ENCODE measurements at places on chromosomes 6 and 20.

DNA sequence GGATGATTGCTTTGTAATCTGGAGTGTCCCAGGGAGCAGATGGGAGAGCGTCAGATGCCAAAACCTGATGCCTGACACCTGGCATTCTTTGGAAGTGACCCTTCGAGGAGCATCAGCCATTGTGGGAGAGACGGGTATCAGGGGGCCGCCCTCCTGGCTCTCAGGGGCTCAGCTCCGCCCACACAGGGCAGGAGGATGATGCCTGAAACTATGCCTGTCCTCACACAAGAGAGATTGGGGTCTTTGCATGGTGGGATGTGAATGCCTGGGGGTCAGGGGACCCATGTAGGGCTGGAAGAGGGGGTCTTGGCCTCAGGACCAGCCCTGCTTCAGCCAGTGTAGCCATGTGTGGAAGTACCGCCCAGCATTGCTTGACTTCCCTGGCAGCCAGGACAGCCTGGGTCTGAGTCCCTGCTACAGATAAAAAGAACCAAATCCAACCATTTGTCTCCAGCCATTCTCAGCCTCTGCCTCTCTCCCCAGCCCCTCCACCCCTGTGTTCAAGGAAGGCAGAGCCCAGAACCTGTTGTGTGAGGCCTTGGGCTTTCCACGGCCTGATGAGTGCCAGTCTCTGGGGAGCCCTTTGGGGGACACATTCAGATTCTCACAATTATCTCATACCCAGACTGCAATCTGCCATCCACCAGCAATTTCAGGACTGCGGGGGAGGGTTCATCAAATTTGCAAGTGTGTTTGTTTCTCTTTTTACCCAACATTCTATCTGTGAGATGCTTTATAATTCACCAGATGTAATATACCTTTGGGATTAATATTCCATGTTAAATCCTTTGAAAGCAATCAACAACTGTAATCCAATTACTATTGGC is 371.2 kb downstream of the PREX1 start:
- no peak for DNase-seq

DNA sequence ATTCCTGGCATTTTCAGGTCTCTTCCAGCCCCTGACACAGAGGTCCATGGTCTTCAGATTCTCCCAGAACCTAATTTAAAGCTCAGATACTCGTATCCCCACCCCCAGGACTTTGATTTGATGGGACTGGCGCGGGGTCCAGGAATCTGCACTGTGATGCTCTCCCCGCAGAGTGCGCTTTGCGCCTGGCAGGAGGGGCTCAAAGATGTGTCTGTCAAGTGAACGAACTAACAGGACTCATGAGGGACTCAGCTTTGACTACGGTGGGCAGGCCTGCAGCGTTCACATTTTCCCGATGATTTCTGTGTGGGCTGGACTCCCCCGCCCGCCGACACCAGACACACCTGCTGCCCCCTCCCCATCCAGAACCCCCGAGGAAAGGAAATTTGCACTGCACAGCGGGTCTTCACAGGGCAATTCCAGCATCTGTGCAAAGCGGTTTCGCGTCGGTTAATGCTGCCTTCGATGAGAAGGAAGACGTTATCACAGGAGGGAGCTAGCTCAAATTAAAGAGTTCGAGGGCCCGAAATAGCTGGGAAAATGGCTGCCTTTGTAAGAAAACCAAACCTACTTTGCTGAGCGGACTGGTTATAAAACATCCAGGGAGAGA is 90.2 kb downstream of the ZDHHC14 start:
- DNase-seq: no peak

DNA sequence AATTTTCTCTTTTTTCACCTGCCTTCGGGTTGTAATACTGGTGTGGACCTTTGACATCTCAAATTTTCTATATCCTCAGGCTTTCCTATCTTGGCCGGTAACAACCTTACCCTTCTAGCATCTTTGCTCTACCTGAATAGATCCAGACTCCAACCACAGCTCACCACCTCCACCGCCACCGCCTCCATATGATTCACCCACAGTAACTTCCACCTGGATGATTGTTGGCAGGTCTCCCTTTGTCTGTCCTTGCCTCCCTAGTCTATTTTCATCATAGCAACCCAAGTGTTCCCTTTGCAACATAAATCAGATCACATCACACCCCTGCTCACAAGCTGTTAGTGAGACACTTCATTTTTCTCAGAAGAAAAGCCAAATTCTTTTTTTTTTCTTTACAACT is 525.8 kb upstream of the POU3F2 start:
- DNase-seq: no peak

DNA sequence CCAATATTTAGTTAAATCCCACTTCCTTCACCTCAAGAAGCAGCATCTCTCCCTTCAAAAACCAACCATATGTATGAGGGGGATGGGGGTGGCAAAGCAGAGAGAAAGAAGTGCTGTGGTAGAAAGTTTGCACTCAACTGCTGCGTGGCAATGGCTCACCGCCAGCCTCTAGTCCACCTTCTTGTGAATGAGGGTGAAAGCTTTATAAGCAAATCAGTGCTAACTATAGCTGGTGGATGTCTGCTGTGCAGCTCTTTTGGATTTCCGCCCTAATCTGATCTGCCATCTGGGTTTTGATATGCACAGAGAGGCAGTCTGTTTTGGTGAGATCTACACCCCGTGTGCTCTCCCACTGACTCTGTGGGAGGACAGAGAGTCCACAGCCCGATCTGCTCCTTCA is 281.2 kb upstream of the SUPT3H start:
- no peak for DNase-seq

- no peak for DNase-seq
These were observed 14.5 kb downstream of the BTBD9 start for GRCh38 chr6:38625217-38625616.

GRCh38 chr6:154471609-154472362 is 38.7 kb downstream of the CNKSR3 start:
- DNase-seq: no peak

DNA sequence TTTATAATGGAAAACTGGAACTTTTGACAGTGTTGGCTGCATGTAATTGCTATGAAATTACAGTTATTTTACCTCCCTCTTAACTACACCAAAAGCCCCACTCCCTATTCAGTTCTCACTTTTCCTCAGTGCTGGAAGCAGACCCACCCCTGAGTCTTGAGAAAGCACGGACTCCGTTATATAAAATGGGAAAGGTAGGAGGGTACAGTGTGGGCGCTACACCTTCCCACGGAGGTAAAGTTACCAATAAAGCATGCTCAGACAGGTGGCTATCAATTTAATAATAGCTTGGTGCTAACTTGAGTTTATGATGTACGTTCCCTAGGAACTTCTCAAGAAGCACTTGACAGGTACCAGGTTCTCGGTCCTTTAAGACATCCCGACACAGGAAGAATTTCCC is 59.0 kb downstream of the CLIC5 start:
- no peak for DNase-seq

GRCh38 chr6:1164600-1164999 is 147.3 kb upstream of the FOXQ1 start:
- no peak for DNase-seq

GRCh38 chr6:74671558-74672025 is 534.3 kb downstream of the COL12A1 start:
- no peak for DNase-seq

DNA sequence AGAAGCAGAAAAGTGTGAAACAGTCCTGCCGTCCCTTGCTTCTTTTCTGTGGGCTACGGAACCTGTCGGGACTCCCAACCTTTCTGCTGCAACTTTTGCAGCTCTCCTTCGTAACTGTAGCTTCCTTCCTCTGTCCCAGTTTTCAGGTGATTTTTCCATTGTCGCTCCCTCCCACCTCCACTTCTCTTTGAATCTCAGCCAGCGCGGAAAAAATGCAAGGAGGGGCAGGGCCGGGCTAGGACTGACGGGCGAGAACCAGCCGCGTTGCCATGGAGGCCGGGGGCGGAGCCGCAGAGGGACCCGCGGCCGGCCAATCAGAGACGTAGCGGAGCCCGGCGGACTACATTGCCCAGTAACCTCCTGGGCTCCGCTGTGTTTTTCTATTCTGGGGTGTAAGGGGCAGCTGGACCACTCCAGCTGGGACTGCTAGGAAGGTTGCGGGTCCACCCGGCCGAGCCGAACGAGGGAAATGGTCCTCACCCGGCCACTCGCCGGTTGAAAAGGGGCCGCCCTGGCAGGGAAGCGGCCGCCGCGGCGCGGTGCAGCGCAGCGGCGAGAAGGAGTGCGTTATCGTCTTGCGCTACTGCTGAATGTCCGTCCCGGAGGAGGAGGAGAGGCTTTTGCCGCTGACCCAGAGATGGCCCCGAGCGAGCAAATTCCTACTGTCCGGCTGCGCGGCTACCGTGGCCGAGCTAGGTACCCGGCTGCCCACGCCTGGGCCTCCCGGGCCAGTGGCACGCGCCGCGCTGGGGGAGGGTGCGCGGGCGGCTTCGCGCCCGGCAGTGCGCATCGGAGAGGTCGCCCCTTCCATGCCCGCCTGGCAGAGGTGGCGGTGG is at the start of the genes CYP39A1 and SLC25A27:
Gene CYP39A1, minus strand, starts transcription at position 216 of the 836 bp plus-strand sequence. CDS start 236 bp downstream, outside the sequence.
Gene SLC25A27, plus strand, starts transcription at position 373 of the 836 bp plus-strand sequence. Its CDS starts 218 bp downstream, at position 591.
- peak; percentile 81 for DNase-seq

- no peak for DNase-seq
These were observed 43.5 kb downstream of the HFE start for GRCh38 chr6:26130581-26131249.

- DNase-seq: no peak
These were observed 35.7 kb downstream of the TFAP2C start for GRCh38 chr20:56664796-56665195.

DNA sequence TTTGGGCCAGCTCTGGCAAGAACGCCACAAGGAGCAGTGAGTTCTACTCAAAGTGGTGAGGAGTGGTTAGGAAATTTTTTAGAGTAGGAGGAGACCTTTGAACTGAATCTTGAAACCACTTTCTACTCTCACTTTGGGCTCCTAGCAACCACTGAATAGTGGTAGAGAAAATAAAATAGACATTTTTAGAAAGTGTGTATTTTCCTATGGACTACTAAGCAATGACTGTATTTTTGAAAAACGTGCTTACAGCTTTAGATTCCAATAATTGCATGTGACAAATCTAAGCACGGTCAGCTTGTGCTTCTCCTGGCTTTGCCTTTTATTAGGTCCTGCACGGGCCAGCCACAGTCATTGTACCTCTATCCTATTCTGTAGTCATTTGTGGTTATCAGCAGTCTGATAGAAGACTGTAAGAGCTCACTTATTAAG is 8.7 kb upstream of the IFNGR1 start:
- DNase-seq: no peak

GRCh38 chr6:159163901-159164370 is 5.3 kb upstream of the FNDC1 start:
- DNase-seq: no peak

- no peak for DNase-seq
These were observed 551.0 kb upstream of the BTBD3 start for GRCh38 chr20:11366660-11367059.

GRCh38 chr6:37359039-37359438 is 5.3 kb downstream of the RNF8 start:
- DNase-seq: no peak

DNA sequence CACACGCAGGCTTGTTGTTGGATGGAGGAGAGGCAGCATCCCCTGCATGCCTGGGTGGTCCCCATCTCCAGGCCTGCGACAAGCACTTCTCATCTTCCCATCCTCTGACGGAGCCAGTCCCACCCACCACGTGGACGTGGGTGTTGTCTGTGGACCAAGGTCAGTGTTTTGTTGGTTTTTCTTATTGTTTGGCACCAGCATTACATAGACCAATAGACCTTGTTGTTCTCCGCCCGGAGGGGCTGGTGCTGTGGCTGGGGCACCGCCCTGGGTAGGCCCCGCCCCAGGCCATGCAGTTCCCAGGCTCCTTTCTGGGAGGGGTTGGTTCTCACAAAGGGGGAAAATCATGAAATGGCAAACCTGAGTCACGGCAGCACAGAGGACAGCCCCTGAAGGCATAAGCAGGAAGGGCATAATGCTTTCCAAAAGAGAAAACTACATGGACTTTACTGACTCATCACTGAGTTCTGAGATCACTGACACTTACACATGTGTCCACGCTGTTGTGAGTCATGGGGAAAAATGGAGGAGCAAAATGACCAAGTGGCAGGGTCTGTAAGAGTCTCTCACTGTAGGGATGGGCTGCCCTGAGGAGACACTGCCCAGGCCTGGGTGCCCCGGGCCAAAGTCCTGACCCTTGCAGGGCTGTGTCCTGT is 90.8 kb downstream of the THBS2 start:
- peak; percentile 3 for DNase-seq

Data from activated T-cell treated with anti-CD3 and anti-CD28 coated beads for 48 hours (primary cell).